ENCODE measurements at places on chromosomes 4 and X.

DNA sequence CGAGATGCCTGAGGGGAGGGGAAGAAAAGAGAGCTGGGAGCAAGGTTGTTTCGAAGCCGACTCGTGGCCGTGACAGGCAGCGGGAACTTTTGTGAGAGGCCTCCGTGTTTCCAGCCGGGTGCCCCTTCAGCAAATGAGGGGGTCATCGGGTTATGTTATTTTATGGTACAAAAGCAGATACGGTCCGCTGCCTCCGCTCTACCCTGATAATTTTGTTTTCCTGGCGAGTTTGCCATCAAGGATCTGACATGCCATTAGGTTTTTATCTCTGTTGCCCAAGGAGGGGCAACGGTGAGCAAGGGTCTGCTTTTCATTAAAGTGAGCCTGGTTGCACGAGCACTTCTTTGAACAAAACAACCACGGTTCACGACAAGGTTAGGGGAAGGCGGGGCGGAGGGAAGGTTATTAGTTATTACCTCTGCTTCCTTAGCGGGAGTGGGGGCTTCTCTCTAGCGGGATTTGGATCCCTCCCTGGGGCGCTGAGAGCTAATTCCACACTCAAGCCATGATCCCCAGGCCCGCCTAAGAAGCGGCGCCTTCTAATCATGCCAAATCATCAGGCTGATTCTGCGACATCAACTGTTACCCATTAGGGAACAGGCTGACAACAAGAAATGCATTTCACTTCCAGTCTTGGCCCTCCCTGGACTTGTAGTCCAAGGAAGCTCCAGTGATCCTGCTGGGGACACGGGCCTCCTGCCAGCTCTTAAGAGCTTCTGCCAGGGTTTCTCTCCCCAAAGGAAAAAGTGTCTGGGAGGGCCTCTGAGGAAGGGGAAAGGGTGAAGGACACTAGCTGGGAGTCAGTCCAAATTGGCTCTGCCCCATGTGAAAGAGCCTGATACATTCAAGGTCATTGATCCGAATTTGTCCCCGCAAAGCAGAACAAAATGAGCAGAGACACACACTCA, 617.7 kb downstream of the MID1IP1 start:
- DNase-seq: no peak

GRCh38 chrX:117996918-117997480, 119.6 kb downstream of the KLHL13 start:
- DNase-seq: no peak

DNA sequence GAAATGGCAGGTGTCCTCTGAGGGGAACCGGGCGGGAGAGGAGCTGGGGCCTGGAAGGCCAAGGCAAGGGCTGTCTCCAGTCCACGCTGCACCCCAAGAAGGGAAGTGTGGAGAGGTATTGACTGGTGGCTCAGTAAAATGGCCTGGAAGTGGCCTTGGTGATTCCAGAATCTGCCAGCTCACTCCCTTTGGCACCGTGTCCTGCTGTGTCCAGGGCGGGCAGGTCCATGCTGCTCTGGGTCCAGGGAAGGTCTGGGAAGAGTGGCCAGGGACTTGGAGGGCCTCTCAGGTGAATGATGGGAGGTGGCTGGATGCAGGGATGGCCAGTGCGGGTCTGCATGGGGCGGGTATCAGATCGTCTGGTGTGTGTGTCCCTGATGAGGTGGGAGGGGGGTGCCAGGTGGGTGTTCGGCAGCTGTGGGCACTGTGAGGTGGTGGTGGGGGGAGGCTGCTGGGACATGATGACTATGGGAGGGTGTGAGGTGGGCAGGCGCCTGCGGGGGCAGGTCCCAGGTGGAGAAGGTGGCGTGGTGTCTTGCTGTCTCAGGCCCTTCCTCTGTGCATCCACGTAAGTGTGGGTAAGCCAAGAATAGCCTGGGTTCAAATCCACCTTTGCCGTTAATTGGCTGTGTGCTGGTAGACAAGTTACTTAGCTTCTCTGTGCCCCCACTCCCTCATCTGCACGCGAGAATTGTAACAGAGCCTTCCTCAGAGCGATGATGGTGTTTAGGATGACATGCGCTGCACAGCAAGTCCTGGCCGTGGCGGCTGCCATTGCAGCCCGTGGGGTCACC, 17.7 kb downstream of the RGS12 start:
- no peak for DNase-seq

GRCh38 chr4:16192631-16193518, 33.4 kb downstream of the TAPT1 start:
- no peak for DNase-seq

- DNase-seq: no peak
Observed at GRCh38 chr4:114658179-114658578, 59.6 kb downstream of the UGT8 start.
